ENCODE measurements at places on chromosomes 16 and 17.

DNA sequence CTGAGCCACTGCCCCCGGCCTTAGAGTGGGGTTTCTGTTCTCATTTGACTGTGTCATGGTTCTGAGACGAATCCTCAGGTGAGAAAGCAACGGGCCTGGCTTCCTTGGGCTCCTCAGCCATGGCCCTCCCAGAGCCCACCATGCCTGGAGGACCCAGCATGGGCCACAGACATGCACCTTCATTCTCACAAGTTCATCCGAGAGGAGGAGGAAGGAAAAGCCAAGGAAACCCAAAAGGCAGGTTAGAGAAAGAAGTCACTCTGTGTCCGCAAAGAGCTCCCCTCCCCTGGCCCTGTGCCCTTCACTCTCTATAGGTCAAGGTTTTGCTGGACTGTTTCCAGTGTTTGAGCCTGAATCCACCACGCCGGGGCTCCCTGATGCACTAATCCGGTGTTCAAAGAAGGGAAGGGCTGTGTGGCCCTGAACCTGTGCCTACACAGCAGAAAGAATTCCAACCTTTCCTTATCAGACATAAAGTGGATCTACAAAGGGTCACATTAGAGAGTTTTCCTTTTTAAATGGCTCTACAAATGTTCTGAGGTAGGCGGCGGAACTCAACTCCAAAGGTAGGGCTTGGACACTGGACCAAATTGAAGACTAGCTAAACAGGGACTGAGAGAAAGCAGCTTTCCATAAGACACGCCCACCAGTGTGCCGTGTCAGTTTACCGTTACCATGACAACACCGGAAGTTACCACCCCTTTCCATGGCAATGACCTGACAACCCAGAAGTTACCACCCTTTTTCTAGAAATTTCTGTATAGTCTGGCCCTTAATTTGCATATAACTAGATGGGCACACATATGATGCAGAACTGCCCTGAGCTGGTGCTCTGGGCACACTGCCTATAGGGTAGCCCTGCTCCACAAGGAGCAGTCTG lies 15.9 kb upstream of the PECAM1 start:
- DNase-seq = no peak

DNA sequence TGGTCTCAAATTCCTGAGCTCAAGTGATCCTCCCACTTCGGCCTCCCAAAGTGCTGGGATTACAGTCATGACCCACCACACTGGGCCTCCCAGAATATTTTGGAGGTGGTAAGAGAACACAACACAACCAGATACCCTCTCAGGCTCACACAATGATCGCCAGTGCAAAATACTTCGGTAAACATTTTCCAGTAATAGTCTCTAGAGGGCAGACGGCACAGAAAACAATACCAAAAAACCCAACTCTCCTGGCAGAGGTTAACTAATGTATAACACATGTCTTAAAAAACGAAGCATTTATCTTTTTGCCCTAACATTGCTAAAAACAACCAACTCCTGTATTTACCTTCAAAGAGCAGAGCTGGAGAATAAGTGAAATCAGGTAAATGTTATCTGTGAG lies 10.5 kb downstream of the NUFIP2 start:
- no peak for DNase-seq

DNA sequence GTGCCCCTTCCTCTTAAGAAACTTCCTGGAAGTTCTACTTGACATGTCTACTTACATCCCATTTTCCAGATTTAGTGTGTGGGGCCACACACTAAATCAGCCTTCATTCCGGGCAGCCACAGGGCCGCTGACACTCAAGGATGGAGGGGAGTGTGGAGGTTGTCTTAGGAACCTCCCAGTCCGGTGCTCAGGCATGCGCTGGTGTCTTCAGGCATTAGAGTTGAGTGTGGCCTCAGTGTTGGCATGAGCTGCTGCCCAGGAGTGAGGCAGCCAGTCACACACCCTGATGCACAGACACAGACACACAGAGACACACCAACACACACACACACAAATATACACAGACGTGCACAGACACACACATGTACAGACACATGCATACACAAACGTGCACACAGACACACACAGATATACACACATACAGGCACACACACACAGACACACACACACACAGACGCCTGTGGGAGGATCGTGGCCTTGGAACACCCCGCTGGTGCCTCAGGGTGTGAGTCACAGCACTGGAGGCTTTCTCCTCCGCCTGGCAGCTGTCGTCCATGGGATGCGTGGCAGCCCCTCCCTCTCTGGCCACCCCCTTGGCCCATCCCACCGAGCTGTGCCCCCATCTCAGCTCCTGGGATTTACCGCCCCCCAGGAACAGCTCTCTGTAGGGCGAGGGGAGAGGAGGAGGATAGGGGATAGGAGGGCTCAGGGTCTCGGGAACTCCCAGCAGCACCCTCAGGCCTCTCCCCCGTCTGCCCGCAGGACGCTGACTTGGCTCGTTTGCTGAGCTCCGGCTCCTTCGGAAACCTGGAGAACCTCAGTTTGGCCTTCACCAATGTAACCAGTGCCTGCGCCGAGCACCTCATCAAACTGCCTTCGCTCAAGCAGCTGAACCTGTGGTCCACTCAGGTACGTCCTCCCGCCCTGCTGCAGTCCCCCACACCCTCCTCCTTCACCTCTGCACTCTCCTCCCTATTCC lies 75.6 kb upstream of the PLCG2 start:
- DNase-seq = peak; percentile 96

DNA sequence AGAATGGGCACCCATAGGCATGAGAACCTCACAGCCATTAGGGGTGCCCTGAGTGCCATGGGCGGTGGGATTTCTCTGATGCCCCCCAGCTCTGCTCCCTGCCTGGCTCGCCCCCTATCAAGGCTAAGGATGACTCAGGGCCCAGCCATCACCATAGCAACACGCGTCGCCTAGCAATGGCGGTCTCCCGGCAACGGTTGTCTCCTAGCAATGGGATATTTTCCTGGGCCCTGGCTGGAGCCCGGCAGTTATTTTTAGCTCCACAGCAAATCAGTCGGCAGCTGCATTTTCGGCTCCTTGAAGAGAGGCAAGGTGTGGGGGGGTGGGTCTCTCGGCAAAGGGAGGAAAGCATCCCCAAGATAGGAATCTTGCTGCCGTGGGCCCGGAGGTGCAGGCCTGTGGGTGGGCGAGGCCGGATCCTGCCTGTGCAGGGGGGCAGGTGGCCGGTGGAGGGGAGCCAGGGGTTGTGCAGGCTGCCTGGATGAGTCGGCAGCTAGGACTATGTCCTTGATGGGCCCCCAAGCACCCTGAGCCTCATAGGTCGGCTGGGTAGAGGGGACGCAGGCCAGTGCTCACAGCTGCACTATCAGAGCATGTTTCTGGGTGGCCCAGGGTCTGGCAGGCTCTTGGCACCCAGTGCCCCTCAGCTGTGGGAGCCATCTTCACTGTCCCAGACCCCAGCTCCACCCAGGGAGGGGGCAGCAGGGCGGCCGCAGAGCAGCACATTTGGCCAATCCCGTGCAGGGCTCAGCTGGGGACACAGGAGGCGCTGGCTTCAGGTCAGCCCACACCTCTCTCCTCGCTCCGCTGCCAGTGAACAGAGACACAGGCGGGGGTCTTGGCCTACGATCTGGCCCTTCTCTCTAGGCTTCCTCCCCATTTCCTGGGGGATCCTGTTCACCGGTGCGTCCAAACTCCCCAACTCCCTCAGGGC lies 4.2 kb upstream of the FBXL16 start:
- peak; percentile 85 for DNase-seq

DNA sequence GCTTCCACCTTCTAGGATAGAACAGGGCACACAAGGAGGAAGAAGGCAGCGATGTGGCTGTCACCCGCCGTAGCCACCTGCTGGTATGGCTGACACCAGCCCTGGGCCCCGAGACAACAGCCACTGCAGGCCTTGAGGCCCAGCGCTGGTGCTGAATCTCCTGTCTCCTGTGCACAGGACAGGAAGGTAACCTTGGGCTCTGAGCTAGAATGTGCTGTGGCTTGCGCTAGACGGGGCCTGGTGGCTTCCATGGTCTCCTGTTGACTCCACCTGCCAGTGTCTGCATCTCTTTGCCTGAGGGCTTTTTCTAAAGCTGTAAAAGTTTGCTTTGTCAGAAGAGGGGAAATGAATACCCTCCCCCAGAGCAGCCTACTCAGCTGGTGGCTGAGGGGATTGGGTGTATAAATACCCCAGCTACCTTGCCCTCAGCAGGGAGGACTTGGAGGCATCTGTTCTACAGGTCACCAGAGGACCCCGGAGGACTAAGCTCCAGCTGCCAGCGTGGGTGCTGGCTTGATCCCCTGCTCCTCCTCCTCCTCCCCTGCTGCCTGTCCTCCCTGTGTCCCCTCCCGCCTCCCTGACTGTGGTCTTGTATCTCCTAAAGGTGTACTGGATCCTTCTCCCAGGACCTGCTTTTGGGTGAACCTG lies 76.1 kb upstream of the SDK2 start:
- DNase-seq = no peak

DNA sequence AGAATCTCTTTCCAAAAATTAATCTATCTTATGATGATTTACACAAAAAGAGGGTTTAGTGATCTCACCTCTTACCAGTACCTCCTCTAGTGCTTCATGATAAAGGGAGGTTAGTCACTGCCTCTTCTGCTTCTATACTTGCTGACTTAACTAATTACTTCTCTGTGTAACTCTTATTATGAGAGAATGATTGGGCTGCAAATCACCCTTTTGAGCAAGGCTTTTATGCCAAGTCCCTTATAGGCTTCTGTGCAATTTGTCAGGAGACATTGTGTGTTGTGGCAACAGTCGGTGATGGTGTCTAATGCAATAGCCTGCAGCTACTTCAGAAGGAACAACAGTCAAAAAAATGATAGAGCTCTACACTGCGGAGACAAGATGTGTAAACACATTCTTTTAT lies 1568.1 kb upstream of the GOT2 start:
- DNase-seq = no peak

- no peak for DNase-seq
Measured at GRCh38 chr17:7837408-7838088, 3.5 kb downstream of the KDM6B start.

- peak; percentile 37 for DNase-seq
Measured at GRCh38 chr16:23424292-23424958, 28.6 kb downstream of the COG7 start.

DNA sequence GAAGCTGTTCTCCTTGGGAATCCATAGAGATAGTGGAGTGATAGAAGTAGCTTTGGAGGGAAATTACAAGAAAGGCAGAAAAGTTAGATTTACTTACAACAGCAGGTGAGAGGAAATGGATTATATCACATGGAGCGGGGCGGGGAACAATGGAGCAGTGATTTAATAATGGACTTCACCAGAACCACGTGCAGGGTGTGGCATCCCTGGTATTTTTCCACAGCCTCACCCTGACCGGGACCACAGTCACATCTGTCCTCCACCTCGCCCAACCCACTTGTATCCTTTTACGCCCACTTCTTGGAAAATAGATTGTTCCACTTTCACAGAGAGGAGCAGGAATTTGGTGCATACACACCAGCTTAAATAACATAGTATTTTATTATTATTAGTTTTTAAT lies 15.9 kb upstream of the CYB5B start:
- no peak for DNase-seq

GRCh38 chr16:73163238-73163815 lies 115.4 kb upstream of the ZFHX3 start:
- DNase-seq = peak; percentile 56

- no peak for DNase-seq
Measured at GRCh38 chr17:55432358-55433028, 10.9 kb upstream of the MMD start.

Data from fibroblast of lung (primary cell).